ENCODE measurements at places on chromosomes 7 and 10.
A peak's percentile ranks its signal among the peaks of the same experiment; 100 is the strongest.

DNA sequence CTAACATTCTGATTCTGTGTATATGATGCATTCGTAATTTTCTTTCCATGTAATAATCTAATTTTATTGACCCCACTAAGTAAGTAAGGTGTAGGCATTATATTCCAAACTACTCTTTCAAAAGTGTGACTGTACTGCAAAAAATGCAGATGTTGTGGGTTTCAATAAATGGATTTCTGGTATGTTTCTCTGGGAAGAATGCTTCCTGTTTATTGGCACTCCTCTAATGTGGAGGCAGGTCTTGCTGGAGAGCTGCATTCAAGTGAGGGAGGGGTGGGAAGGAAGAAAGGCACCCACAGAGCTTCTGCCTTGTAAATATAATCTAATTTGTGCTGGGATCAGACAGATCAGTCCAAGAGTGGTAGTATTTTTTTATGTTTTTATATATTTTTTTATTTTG, 23.9 kb downstream of the ST7 start:
- no peak for DNase-seq

- DNase-seq = no peak
These were observed 588.0 kb upstream of the LRRN3 start for GRCh38 chr7:110502888-110503465.

DNA sequence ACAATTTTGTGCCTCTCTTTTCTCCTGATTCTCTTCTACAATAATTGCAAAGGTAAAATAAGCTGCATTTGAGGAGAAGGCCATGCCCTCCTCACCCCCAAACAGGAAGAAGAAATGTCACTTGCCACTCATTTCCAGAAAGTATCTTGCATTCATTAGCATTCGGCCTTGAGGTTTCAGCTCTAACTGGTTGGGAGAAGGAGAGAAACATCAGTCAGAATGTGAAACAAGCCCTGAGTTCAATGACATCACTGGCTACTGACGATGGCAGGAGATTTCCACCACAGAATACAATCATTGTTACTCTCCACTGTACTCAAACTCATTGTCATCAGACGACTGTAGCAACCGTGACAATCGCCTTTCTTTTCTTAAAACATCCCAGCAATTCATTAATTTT, 72.8 kb downstream of the PRKCQ start:
- DNase-seq = peak; percentile 34

DNA sequence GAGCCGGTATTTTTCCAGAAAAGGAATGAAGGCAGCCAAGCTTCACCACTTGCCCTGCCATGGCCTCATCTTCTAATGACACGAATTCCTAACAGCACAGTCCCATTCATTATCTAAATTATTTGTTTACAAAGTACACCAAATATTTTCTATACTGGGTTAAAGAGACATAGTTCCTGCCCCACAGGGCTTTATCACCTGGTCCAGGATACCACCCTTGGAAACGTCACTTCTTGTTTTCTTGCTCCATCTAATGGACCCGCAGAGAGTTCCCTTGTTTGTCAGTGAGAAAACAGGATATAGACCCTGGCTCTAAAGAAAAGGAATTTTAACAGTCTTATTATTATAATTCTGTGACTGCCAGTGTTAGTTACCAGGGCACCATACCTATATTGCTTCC, 1165.4 kb downstream of the GATA3 start:
- DNase-seq = no peak

DNA sequence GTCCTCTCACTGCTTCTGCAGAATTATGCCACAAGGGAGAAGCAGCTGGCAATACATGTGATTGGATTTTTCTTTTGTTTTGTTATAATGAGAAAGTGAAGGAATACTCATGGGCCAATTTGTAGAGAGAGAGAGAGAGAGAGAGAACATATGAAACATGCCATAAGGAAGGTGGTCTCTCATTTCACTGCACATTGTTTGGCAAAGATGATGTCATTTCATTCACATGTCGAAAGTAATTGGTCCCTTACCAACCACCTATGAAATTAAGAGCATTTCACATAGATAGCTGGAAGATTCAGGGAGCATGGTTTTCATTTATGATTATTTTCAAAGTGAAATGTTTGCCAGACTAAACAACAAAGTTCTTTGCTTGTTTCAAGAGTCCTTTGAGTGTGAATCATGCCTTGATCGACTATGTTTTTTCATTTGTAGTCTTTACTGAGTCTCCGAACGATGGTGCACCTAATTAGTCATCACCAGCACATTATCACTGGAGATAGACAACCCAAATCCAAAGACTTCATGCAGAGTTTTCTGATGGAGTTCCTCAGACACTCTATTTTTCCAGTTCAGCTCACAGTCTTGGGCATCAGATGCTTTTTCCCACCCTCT, 130.1 kb upstream of the ZEB1 start:
- DNase-seq = no peak

- no peak for DNase-seq
These were observed 1.7 kb downstream of the SHTN1 start for GRCh38 chr10:117003336-117003735.

DNA sequence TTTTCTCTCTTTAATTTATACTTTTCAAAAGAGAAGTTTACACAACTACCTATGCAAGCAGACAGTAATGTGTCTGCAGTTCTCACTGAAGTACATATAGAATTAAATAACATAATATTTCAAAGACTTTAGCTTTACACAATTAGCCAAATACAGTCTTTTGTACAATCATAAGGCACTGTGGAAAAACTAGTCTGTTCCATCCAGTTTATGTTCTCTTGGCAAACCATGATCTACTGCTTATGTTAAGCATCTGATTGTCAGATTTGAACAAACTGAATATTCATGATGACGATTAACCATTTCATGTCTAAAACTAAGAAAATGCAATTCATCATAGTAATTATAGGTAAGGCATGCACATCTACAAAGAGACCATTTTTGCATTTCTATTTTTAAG, 842 bp downstream of the SEMA3A start:
- no peak for DNase-seq

GRCh38 chr10:124092860-124093773, at the start of gene CHST15:
CHST15 (minus strand) TSS chr10:124093598; CDS start chr10:124046212, 47,386 bp downstream.
- no peak for DNase-seq

DNA sequence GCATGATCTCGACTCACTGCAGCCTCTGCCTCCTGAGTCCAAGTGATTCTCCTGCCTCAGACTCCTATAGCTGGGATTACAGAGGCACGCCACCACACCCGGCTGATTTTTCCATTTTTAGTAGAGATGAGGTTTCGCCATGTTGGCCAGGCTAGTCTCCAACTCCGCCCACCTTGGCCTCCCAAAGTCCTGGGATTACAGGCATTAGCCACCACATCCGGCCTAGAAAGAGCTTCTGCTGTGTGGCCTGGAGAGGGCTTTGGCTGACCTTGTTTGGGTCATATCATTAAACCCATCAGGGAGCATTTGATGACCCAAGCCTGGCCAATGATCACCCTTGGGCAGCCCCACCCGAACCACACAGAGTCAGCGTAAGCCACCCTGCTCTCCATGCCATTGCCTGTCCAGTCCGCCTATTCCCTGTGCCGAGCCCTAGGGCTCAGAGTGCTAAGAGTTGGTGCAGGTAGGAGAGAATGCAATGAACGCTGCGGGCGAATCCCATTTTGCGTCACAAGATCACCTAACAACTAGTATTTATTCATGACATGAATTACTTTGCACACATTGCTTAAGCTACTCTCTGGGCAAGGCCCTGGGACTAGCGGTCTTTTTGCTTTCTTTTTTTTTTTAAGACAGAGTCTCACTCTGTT, 22.3 kb upstream of the GDI2 start:
- no peak for DNase-seq

DNA sequence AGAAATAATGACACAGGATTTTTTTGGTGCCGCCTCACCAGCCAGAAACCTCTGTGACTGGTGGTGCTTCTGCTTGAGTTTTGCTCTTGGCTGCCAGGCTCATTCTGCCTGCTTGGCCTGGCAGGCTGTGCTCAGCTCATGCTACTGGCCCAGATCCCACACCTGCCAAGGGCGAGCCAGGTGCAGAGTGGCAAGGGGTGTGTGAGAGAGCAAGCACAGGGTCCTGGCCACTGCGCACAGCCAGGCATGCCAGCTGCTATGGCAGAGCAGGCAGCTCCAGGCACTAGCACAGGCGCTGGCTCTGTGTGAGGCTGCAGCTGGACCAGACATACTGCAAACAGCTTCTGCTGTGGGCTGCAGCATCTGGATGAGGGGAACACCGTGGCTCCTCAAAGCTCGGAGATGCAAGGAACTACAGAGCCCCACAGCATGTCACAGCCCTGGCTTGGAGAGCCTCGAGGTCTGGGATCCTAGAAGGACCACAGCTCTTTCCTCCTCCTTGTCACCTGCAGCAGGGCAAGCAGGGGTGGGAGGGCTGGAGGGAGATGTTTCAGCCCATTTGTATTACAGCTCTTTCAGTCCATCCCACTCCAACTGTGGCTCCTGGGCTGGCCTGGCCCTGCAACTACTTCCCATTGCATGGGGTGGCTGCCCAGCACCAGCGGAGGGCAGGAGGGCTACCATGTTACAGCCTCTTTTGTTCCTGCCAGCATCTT, 313.4 kb upstream of the SEMA3C start:
- DNase-seq = no peak

GRCh38 chr7:131106681-131107336, 220.9 kb upstream of the MKLN1 start:
- peak; percentile 34 for DNase-seq

GRCh38 chr7:70616211-70616610, 515.7 kb upstream of the GALNT17 start:
- DNase-seq = no peak

- DNase-seq = no peak
These were observed 20.2 kb upstream of the CPA5 start for GRCh38 chr7:130324306-130324943.

- no peak for DNase-seq
These were observed 42.6 kb downstream of the INPP5A start for GRCh38 chr10:132580143-132580542.

- DNase-seq = no peak
These were observed 147.7 kb downstream of the PTPN20 start for GRCh38 chr10:47058961-47059391.

- DNase-seq = no peak
These were observed 34.0 kb downstream of the KIFBP start for GRCh38 chr10:69022611-69023010.

- no peak for DNase-seq
These were observed 206.4 kb downstream of the KCNMA1 start for GRCh38 chr10:77431209-77431611.

DNA sequence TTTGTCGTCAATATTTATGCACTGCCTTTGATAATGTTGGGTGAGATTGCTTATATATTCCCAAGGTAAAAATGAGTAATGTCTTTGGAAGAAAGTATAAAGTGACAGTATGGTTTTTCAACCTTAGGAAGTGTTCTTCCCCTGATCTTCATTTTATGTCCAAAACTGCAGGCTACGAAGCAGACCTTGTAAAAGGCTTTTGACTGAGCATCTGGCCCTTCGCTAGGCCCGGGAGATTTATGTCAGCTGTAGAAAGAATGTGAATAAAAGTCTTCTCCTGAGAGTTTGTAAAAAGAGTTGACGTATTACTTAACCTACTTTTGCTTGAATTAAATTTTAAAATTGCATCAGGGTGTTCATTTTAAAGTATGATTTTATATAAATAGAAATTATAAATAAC, 116.8 kb downstream of the CPED1 start:
- no peak for DNase-seq

DNA sequence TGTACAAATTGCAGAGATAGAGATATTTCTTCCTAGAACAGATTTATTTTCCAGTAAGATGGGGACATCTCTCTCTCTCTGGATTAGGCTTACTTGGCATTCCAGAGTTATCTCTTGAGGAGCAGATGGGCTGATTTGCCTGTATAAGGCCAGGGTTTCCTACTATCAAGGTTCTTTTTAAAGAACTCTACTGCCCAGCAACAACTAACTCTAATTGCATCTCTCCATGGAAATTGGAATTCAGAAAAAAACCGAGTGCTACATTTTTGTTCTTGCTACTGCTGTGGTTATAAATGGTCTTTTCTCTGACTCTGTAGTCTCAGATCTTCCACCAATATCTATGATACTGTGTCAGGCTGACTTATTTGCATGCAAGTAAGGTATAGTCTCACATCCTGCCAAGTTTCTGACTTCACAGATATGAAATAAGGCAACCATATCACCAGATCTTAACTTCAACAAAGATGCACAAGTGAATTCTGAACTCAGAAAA, 161.1 kb downstream of the CRPPA start:
- DNase-seq = no peak

DNA sequence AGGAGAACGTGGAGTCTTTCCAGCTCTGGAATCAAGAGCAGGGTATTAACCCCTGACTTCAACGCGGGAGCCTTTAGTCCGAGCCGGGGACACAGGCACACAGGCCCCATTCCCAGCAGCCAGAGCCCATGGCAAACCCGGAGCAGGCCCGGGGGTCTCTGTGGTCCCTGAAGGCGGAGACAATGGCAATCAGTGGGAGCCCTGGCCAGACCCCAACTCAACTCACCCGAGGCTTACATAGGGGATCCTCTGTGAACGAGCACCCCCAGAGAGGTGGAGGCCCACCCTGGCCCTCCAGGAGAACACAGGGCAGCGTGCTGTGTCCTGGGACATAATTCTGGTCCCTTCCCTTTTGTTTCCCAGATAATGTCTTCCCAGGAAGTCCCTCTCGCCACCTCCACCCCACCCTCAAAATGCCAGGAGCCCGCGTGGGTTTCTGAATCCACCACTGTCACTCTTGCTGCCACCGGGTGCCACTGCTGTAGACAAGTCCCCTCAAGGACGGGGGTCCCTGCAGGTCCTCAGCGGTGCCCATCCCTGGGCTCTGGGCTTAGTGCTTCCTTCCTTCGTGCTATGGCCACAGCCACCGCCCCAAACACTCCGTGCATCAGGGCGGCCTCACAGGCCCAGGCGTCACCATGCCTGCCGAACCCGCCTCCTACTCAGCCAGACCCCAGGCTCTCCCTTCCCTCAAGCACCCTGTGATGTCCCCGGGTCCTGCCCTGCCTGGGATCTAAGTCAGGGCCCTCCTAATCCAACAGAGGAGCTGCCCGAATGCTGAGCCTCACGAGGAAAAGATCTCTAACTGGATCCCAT, 28.6 kb upstream of the PPP2R2D start:
- DNase-seq = no peak

- DNase-seq = no peak
These were observed 72.5 kb upstream of the NKX6-2 start for GRCh38 chr10:132858121-132859081.

DNA sequence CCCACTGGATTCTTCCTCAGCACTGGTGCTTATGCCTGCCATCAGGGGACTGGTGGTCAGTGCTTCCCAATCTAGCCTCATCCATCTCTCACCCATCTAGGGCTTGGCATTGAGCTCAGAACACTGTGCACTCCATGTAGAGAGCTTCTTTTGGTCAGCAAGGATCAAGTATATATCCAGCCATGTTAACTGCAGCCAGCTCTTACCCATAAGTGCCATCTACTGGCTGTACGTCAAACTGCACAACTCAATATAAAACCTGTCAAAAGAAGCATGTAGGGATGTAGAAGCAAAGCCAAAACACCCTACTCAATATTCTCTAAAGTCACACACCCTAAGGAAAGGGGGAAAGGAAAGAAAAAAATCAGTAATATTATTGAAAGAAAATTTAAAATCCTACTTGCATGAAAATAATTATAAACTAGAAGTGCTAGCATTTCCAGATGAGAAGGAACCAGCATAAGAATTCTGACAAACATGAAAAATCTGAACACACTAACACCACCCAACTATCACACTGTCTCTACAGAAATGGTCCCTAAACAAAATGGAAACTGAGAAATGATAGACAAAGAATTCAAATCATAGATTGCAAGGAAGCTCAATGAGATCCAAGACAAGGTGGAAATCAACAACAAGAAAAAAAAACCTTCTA, 531.1 kb upstream of the STEAP1 start:
- no peak for DNase-seq
